ENCODE measurements at places on chromosomes 7 and 10.

GRCh38 chr7:151524845-151525244 lies 5.2 kb upstream of the RHEB start:
- no peak for DNase-seq

GRCh38 chr7:27169658-27170425 lies 4.3 kb downstream of the HOXA10 start:
- no peak for DNase-seq

DNA sequence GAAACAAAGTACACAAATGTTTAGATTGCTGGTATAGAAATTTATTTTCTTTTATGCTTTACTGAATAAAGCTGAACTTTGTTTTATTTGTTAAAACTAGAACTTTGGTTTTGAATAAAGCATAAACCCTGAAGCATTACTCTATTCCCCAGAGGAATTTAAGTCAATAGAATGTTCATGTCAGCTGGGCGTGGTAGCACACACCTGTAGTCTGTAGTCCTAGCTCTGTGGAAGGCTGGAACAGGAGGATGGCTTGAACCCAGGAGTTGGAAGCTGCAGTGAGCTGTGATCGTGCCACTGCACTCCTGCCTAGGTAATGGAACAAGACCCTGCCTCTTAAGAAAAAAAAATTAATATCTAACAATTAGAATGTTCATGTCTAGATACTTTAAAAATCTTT lies 139.0 kb upstream of the ASAH2 start:
- DNase-seq, result no peak

DNA sequence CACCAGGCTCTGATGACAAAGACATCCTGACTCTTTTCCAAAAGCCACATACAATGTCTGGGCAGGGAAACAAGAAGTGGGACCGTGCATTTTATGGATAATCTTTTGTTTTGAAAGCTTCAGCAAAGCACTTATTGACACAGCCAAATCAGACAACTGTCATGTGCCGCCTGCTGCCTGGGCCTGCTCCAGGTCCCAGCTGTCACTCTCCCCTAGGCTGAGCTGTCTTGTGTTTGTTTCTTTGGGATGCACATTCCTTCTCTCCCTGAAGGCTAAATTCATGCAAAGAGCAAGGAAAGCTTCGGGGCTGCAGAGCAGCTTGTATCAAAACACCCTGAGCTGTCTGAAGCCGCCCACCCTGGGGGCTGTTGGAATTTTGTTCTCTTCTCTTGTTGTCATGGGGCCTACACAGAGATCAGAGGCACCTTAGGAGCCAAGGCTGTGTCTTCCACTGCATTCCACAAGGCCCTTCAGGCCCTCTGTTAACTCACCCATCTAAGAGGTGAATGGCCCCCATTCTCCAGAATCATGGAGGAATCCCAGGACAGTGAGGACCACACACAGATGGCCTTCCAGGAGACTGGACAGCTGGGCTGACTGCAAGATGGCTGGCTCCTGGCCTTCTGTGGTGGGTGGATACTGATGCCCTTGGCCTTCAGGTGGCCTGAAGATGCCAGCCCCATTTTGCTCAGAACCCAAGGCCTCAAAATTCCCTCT lies 17.8 kb upstream of the SLC18A2 start:
- DNase-seq, result no peak

DNA sequence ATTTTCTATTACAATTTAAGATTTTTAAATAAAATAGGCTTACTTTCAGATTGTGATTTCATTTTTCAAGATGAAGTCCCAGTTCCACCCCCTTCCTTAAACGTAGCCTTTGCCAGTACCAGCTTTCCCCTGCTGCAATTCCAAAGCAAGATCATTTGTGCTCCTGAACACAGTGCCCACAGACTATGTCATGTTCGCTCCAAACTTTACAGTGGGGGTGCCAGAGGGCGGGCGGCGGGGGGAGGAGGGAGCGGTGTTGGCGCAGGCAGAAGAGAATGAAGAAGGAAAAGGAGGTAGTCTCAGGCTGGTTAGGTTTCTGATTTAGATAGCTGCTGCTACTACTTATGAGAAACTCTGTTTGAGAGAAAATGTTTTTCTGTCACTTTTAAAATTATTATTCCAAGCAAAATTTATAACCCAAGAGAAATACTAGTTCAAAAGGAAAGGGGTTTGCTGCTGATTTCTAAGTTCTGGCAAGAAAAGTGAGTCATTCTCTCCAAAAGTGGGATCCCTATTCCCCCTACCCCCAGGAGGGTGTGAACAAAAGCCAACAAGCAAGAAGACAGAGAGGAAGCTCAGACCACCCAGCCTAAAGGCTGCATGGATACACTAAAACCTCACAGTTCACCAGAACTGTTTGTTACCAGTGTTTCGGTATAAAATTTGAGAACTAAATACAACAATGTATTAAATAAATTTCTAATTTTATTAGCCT lies 109.6 kb downstream of the SRPK2 start:
- DNase-seq, result no peak

GRCh38 chr10:7474388-7474787 lies 63.6 kb upstream of the SFMBT2 start:
- no peak for DNase-seq
